8988T (cell line): ENCODE measurements at places on chromosomes 12 and 14.
A peak's percentile ranks its signal among the peaks of the same experiment; 100 is the strongest.

DNA sequence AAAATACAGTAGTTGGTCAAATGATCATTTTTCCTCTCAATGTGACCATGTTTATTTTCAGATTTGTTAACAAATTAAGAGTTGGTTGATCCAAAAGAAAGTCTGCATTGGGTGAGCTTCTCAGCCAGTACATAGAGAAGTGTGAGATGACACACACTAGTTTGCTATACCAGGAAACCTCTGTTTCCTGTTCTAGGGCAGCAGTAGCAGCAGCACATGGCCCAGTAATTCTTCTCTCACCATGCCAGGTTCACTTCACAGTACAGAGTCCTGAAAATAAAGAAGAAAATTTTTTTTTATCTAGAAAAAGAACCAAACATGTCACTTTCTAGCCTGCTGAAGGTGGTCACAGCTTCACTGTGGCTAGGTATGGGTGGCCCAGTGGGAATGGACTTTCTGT is 250.2 kb upstream of the OR4E1 start:
- no peak for DNase-seq

- no peak for DNase-seq
Observed at GRCh38 chr14:69951263-69951662, 72.0 kb downstream of the SMOC1 start.

GRCh38 chr12:122111089-122111641 is 32.6 kb downstream of the MLXIP start:
- DNase-seq, result no peak

GRCh38 chr12:5087831-5088554 is 44.3 kb downstream of the KCNA5 start:
- no peak for DNase-seq

GRCh38 chr14:50083467-50084337 is 32.7 kb downstream of the VCPKMT start:
- no peak for DNase-seq

DNA sequence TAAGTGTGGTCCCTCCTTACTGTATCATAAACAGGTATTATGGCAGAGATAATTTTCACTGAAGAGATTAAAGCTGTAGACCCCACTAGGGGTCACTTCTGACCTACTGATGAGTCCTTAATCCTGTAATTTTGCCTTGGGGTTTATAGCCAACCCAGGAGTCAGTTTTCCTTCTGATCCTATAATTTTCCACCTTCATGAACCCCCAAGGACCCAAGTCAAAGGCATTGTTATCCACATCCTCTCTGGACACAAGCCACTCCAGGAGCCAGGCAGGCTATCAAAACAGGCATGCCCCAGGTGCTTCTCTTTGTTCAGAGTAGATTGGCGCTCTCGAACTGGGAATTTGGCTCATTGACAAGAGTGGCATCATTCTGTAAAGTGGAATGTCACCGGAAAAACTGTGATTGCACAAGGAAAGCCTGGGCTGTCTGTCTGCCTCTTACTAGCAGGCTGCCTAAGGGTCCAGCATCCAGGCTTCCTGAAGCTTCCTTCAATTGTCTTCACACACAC is 1523.2 kb upstream of the FLRT2 start:
- DNase-seq, result no peak

- DNase-seq, result no peak
Observed at GRCh38 chr12:128068211-128068610, 198.8 kb upstream of the TMEM132C start.

GRCh38 chr12:91616416-91616815 is 433.8 kb upstream of the DCN start:
- DNase-seq, result no peak

- DNase-seq, result no peak
Observed at GRCh38 chr12:2481951-2482350, 312.8 kb upstream of the FKBP4 start.

DNA sequence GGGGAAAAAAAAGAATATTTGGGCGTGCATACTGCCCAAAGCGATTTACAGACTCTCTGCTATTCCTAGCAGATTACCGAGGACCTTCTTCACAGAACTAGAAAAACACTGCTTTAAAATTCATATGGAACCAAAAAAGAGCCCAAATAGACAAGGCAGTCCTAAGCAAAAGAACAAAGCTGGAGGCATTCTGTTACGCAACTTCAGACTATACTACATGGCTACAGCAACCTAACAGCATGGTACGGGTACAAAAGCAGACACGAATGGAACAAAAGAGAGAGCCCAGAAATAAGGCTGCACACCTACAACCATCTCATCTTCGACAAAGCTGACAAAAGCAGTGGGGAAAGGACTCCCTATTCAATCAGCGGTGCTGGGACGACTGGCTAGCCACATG is 56.7 kb downstream of the TRAF3 start:
- no peak for DNase-seq

GRCh38 chr12:6825398-6826124 is 2.6 kb upstream of the P3H3 start:
- peak; percentile 96 for DNase-seq

GRCh38 chr14:23539248-23540140 is 12.1 kb downstream of the ZFHX2 start:
- peak; percentile 53 for DNase-seq

DNA sequence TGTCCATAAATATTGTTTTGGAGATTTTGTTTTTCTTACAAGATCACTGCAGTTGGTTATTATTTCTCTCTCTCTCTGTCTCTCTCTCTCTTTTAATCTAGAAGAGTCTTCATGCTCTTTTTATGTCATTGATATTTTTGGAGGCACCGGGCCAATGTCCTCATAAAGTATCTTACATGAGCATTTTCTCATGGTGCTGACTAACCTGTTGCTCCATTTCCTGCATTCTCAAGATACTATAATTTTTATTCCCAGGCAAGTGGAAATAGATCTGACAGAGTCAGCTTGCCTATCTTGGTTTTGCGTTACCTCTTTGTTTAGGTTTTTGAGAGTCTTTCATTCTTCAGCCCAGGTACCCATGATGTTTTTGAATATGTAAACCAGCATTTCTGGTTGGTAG is 938.8 kb upstream of the FBXO33 start:
- no peak for DNase-seq

DNA sequence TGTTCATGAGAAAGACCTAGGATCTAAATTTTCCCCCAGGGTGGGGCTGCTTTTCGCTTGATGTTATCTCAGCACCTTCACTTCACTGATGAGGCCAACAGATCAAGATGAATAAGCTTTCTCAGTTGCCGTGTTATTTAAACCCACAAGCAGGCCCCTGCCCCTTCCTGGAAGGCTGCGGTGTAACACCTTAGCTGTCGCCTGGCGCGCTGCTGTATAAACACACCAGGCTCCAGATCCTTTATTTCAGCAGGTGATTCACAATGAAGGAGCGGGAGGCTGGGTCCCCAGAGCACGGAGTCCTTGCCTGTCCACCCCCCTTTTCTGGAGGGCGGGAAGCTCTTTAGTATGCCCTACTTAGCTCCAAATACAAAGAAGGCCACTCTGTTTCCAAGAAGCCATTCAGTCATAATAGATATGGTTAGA is 515.4 kb downstream of the FUT8 start:
- DNase-seq, result no peak

- no peak for DNase-seq
Observed at GRCh38 chr12:43896496-43896895, 60.6 kb downstream of the TMEM117 start.

DNA sequence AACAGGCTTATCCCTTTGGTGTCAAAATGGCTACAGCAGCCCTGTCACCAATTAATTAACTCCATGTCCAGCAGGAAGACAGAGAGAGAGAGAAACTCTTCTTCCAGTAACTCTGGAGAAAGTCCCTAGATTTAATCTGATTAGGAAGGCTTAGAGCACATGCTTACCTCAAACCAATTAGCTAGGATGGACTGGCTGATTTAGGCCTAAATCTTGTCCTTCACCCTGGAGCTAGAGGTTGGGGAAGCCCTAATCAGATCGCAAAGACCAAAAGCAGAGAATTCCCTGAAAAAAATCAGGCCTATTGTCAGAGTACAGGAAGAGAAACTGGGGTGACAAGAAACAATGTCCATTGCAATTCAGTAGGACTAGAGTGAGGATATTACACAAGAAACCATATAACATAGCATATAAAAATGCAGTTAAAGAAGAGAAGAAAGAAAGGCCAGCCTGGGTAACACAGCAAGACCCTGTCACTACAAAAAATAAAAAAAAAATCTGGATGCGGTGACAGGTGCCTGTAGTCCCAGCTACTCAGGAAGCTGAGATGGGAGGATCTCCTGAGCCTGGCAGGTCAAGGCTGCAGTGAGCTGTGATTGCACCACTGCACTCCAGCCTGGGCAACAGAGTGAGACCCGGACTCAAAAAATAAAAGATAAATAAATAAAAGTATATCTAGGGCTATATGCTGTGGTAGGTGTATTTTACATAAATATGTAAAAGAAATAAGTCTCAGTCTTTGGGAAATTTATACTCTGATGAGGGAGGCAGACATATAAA is 34.9 kb upstream of the TUBA1A start:
- DNase-seq, result no peak

- no peak for DNase-seq
Observed at GRCh38 chr12:26275313-26276131, 80.1 kb downstream of the SSPN start.

GRCh38 chr12:74897425-74898211 is 312.0 kb downstream of the KCNC2 start:
- DNase-seq, result no peak

GRCh38 chr12:33575346-33575745 is 135.7 kb upstream of the SYT10 start:
- DNase-seq, result no peak

GRCh38 chr12:114662512-114663177 is 21.3 kb downstream of the TBX3 start:
- DNase-seq, result no peak

DNA sequence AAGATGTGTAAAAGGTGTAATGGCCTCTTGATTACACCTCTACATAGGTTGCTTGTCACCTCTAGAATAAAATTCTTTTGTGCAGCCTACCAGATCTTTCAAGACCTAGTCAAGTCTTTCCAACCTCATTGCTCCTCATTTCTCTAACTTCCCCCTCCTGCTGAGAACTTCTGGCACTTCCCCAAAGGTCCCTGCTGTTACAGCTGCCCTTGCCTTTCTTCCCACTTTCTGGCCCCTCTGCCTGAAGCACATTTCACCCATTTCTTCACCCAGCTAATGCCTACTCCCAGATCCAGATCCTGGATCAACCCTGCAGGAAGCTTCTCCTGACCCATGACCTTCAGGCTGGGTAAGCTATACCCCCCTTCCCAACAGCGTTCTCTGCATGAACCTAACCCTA is 1.5 kb downstream of the TSHR start:
- DNase-seq, result no peak

DNA sequence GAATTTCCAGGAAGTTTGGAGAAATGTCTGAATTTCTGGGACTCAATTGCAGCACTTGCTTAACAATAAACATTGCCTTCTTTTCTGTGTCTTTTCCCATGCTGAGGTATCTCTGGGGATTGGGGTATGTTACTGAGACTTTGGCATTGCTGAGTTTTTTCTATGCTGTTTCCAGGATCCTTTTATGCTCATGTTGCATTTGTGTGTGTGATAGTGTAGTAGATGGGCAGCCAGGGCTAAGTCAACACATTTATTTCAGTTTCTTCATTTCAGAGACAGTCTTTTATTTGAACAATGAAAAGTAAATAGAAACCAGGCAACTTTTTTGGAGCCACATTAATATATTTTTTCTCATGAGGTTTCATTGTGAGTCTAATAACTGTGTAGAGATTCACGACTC is 1160.3 kb upstream of the TMEM132C start:
- no peak for DNase-seq

GRCh38 chr12:132423251-132423819 is 66.6 kb upstream of the FBRSL1 start:
- no peak for DNase-seq

DNA sequence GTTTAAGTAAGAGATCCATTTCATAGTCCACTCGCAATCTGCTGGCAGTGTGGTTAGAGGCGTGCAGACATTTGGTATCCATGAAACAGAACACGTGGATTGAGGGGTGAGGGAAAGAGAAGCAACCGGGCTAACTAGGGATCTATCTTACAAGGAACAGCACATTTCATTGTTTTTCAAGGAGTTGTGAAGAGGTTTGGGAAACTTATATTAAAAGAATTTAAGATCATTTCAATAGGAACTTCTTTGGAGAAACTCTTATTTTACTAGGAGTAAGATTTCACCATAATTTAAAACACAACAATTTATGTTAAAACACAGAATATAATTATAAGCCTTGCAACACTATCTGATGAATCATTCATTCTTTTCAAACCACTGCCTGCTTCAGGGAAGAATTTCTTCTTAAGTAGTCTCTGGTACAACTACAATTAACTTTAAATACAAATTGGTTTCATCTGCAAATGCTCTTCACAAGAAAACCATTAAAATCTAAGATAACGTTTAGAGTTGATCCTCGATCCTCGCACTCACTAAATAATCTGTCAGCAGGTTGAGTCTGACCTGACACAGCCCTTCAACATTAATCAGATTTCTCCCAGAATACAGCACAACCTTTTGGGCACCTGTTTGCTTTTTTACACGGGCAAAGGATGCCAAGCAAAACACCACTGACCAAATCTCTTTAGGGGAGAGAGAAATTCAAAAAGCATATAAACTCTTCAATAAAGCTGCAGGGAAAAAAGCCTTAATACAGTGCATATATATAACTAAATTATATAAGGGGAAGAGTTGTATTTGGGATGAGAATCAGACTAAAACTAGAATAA is 27.3 kb downstream of the PPTC7 start:
- no peak for DNase-seq

- peak; percentile 23 for DNase-seq
Observed at GRCh38 chr14:23483236-23483854, 13.8 kb downstream of the NGDN start.

DNA sequence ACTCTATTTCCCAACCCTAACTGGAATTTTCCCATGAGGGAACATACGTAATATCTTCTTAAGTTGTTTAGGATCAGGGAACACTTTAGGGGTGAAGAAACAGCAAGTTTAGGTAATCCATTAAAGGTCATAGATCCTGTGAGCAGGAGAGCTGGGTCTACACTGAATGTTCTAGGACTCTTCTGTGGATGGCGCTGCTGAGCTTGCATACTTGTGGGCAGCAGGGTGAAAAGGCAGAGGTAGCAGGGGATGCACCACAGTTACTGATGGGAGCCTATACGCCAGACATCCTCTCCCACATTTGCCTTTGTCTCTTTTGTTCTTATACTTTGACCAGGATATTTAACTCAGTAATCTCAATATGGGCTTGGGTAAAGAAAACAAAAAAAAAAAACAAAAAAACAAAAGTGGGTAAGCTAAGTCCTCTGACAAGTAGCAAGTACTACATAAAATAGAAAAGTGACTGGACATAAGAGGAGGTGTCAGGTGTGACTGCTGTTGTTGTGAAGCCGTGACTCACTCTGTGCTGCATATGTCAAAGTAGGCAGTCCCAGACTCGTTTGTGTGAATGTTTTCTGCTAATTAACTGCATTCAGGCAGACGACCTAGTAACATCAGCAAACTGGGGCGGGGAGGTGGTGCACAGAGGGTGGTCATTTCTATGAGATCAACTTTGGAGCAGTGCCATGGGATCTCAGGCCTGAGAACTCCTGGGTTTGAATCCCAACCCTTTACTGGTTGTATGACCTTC is 31.6 kb downstream of the NEUROD4 start:
- DNase-seq, result no peak
